ENCODE measurements at places on chromosomes 6 and 20.

DNA sequence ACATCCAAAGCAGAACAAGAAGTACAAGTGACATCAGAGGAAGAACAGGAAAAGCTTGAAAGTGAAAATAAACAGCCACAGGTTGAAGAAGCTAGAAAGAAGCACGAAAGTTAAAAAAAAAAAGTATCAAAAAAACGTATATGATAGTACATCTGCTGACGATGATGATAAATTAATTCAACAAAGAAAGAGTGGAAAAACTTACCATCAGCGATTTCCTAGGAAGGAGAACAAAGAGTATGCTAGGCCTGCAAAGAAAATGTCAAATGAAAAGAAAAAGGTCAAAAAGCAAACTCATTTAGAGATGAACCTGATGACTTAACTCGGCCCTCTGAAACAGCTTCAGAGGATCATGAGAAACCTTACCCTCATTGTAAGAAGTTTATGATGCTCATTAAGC, 3.7 kb downstream of the SAYSD1 start:
- no peak for DNase-seq

- DNase-seq = no peak
These were observed 60.9 kb downstream of the C6orf58 start for GRCh38 chr6:127637830-127638409.

DNA sequence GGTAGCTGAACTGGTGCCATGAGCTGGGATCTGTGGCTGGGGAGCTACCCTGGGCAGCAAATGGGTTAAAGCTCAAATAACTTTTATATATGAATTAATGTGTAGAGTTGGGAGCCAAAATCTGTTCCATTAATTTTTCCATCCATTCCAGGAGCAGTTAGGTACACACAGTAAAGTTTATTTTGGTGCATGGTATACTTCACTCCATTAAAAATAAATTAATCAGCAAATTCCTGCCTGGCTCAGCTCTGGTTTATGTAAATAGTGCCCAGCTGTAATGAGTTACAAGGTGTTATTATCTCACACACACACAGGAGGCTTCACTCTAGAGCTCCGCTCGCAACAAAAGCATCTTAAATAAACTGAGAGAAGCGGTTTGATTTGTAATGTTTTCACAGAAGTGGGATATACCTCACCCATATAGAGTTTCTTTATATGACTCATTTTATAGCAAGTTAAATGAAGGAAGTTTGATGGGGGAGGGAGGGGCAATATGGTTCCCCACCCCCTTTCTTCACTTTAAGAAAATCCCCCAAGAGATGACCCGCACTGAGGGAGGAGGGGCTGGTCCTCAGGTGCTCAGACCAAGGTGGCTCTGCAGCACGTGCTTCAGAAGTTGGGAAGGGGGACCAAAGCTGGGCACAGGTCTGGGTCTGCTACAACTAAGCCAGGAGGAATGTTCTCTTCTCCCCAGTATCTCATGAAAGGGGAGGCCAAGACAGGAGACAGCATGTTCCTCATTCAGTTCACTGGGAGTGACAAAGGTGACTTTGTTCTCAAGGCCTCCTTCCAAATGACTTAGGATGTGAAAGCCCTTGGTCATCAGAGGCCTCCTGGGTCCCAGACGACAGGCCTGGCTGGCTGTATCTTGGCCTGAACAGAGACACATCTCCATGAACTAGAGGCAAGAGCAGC, 10.5 kb upstream of the FAM83C start:
- no peak for DNase-seq

- peak; percentile 85 for DNase-seq
These were observed 90.5 kb downstream of the GRM4 start for GRCh38 chr6:34055223-34055933.
